ENCODE measurements at places on chromosomes 11 and 22. TPM values are rescaled to one million over a fixed set of nuclear protein-coding genes. Genes with fewer than 3 reads are reported as not detected.

Gene MCAT
- total RNA-seq, result 15.8 TPM

Gene DEPDC7
- total RNA-seq, result 7.6 TPM

Gene SCN4B
- total RNA-seq, result 2.8 TPM

Gene AGBL2
- 5.3 TPM for total RNA-seq

Gene CYP2D6
- total RNA-seq, result 0.77 TPM

Gene OR52N4
- total RNA-seq, result not detected

Data from H1 (cell line).